Fibroblast of skin of scalp (primary cell): ENCODE measurements at places on chromosomes 1 and 21.

- no peak for DNase-seq
Measured at GRCh38 chr1:81678779-81679178, 122.0 kb upstream of the ADGRL2 start.

- no peak for DNase-seq
Measured at GRCh38 chr1:226939438-226940028, 561 bp upstream of the COQ8A start.

DNA sequence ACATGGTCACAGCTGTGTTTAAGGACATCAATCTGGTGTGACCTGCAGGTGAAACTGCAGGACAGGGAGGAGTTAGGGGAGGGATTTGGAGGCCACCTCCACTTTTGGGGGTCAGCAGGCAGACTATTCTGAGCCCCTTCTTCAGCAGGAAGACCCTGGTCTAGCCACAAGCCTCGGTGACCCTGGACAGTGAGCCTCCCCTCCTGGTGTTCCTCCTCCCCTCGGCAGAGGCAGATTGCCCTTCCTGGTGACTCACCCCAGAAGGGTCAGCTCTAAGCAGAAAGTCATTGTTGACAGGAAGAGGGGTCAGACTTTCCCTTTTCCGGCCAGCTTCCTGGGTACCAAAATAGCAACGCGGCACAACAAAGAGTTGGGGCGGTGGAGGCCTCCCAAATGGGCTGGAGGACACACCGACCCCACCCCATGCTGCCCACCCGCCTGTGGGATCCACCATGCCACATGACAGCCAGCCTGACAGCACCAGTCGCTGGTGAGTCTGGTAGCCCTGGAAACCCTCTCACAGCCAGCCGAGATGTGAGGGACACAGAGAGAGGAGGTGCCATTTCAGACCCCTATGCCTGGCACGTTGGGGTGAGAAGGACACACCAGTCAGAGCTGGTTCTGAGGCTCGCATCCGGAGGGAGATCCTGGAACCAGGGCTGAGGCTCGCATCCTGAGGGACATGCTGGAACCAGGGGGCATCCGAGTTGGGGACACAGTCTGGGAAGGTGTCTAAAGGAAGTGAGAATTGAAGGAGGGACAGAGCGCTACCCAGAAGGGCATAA, 14.7 kb upstream of the CSF1 start:
- DNase-seq = no peak

GRCh38 chr1:209825591-209826434, 2.0 kb upstream of the UTP25 start:
- no peak for DNase-seq

DNA sequence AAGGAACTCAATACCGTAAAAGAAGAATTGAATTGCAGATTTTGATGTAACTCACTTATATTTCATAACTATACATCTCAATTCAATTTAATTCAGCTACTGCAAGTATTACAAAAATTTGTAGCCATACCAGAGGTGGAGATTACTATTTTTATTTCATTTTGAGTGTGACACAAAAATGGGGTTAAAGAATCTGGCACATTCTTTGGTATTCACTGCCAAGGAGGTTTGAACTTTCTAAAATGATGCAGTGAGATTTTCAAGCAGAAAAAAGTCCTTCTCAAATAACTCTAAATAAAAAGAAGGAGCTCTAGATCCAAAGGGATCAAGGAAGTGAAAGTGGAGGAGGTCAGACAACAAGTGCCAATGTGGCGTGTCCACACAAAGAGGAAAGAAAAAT, 569.0 kb downstream of the DPYD start:
- peak; percentile 64 for DNase-seq

DNA sequence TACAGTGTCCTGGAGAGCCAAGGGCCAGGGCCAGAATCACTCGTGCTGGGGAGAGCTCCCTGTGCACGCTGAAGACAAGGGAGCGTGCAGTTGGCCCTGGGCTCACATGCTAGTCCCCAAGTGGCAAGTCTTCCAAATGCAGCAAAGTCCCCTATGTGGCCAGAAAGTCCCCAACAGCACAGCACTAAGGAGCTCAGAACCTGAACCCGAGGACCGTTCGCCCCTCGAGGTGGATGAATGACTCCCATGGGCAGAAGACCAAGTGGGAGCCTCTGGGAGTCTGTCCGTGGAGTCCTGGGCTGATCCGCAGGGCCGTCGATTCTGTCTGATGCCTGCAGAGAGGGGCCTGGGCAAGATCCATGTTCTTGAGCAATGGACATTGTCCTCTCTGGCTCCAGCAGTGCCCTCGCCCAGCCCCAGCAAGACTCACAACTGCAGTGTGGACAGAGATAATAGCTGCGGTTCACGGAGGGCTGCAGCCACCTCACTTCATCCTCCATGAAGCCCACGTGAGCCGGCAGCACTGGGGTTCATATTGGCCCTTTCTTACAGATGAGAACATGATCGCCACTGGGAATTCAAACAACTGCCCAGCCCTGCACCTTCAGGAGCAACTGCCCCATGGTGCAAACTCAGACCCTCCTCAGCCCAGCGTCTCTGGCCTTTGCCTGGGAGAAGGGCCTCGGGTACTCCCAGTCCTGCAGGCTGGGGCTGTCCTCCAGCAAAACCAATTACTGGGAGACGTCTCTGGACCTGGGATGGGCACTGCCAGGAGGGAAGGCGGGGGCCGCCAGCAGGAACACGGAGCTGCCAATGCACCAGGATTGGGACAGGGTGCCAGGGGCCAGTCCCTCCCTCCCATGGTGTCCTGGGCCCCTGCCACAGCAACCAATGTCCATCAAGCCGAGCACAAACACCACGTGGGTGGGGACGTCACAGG, 243.7 kb downstream of the NPHP4 start:
- DNase-seq = no peak

DNA sequence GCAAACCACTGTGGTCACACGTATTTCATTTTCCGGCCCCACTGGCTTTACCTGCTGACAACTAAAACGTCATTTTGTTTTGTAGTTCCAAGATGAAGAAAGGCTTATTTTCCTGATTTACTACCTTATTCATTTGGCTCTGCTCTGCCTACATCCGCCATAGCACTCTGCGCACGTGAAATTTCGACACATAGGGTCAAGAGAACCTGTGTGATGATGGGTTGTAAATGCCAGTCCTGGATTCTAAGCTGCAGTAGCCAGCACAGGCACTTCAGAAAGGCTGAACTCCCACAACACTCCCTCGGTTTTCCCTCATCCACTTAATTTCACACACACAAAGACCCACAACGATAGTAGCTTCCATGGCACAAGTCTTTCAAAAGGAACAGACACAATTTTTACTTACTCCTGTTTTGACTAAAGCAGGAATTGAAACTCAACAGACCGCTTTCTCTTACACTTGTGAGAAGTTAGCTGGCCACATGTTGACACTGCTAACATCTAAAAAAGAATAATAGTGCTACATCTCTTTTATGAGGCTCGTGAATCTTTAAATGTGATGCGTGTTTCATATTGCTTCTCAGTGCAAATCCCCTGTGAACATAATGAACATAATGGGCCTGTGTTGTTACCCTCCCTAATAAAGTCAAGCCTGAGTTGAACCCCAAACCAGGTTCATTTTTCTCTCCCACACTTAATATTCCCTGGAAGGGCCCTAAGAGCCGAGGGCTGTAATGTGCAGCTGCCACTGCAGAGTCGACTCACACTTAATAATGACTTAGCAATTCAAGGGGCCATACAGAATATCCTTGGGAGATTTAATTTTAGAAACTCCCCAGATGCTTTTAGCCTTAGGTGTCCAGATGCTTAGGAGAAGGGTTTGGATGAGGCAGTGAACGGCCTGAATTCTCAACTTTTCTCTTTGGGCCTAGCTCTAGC, 1.5 kb upstream of the RUNX1 start:
- peak; percentile 73 for DNase-seq

GRCh38 chr1:214475331-214475730, 76.1 kb downstream of the PTPN14 start:
- no peak for DNase-seq

DNA sequence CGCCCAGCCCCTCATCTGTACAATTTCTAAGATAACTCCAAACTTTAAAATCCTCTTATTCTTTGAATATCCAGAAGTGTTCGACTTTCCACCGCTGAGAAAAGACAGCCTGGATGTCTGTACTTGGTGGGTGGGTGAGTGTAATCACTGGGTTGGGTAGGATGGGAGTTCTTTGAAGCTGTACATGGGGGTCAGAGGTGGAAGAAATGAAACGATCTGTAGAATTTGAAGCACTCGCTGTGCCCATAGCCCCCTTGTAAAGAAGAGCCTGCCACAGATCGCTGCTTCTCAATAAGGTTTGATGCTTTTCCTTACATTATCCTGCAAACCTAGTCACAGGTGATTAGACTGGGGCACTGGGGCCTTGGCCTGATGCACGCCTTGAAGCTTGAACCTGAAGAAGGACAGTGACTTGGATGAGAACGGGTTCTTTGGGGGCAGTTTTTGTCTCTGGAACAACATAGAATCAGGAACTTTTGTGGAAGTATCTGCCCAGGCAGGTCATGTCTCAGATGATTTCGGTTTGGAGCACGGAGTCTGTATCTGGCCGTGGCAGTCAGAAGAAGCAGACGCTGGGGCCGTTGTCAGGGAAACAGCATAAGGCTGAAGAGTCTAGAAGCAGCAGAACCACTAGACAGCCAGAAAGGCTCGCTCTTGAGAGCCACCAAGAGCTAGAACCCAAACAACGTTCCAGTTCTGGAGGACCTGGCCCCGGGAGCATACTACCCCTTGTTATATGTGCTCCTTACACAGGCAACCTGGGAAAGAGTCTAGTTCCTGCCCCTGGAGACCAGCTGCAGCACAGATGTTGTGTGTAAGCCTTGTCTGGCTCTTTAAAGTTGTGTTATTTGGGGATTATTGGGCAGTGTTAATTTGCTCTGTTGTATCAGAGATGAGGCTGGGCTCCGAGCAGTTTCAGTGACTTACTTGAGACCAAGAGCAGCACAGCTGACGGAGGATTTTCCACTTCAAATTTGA, 45.1 kb upstream of the SCCPDH start:
- no peak for DNase-seq

GRCh38 chr1:234722904-234723720, 113.1 kb upstream of the IRF2BP2 start:
- peak; percentile 82 for DNase-seq

DNA sequence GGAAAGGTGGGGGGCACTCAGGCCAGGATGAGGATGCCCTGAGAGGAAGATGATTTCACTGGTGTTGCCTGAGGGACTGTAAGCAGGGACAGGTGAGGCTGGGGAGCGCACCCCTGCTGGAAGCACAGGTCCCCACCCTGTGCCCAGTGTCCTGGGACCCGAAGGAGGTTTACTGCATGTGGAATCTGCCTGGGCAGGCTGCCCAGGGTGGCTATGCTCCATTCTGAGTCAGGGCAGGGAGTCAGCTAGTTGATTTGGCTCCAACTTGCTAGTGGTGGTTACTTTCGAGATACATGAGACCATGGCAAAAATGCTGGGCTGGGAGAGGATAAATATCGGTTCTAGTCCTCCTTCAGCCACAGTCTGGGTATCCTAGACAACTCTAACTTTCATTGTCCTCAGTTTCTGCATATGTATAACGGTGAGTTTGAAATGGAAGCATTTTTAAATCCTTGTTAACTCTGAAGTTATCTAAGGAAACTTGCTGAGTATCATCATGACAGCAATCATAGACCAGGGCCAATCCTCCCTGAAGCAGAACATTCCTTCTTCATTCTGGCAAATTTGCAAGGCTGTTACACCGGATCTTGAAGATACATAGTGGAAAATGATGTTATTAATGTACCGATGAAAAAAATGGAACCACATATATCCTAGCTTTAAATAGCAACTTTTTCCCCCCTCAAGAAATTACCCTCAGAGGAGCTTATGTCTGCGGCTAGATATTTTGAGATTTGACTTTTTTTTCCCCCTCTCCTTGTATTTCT, 7.7 kb downstream of the TLR5 start:
- DNase-seq = peak; percentile 64

GRCh38 chr1:203521074-203521794, 27.3 kb downstream of the OPTC start:
- DNase-seq = no peak

DNA sequence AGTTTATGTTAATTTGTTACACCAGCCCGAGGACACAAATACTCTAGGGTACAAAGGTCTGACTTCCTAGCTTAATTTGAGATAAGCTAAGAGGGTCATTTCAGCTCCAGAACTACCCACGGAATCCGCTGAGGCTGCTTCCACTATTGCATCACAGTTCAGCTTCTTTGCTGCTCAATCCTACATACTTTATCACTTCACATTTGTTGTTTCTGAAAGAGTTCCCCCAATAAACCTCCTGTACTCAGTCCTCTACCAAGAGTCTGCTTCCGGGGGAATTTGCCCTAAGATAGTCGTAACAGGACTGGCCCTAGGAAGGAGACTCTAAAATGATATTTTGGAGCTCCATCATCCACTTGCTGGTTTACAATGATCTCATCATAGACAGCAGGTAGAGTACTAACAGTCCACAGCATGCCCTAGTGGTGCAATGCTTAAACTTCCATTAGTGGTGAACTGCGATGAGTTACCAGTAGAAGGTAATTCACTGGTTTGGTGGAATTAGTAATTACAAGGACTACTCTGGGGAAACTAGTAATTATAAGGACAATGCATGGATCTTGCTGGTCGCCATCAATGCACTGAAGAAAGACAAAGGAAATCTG, 229.3 kb downstream of the USH2A start:
- no peak for DNase-seq
